ENCODE measurements at places on chromosomes 16 and 17.
A peak's percentile ranks its signal among the peaks of the same experiment; 100 is the strongest.

DNA sequence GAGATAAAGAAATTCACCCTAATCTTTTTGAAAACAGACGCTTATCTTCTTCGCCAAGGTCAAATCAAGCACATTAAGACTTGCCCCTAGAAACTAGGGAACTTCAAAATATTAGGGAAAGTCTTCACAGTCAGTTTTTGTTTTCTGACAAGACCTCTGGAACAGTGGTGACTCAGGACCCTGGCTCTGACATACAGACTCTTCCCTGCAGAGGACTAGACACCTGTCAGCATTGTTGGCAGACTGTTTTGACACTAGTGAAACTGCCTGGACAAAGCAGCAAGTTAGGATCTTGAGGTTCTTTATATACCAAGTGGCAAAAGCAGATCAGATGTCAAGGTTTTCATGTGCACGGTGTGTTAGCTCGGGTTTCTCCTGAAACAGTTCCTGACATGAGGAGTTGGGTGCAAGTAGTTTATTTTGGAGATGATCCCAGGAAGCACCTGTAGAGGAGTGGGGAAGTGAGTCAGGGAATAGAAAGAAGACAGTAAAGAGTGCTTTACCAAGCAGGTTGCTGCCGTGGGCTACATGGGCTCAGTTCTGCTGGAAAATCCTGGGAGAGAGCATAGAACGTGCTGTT, 182.0 kb upstream of the IRX5 start:
- no peak overlapping the region for H3K4me3 ChIP-seq
- no peaks in the 10 kb centered on the region for H3K36me3 ChIP-seq
- no peak for DNase-seq
- H3K27me3 ChIP-seq: no peaks in the 10 kb centered on the region
- no peak overlapping the region for H3K27ac ChIP-seq
- no peaks in the 10 kb centered on the region for H3K4me1 ChIP-seq

GRCh38 chr17:8922928-8923327, 42.6 kb downstream of the PIK3R5 start:
- no peak for DNase-seq
- no peaks in the 10 kb centered on the region for H3K4me1 ChIP-seq
- H3K27me3 ChIP-seq: no peaks in the 10 kb centered on the region

DNA sequence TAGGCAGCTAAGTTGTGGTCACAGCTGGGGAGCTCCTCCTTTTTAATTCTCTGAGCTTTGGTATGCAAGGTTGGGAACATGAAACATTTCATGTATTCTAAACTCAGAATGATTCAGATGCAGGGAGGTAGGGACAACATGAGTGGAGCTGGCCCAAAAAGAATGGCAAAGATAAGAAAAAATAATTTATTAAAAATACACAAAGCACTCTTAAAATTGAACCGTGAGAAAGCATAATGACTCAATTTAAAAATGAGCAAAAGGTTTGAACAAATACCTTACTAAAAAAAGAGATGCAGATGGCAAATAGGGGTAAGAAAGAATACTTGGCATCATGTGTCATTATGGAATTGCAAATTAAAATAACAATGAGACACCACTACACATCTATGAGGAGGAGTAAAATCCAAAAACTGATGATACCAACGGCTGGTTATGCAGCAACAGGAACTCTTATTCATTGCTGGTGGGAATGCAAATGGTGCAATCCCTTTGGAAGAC, 175.6 kb upstream of the IRX3 start:
- no peak for DNase-seq
- H3K4me1 ChIP-seq: no peaks in the 10 kb centered on the region
- H3K36me3 ChIP-seq: no peaks in the 10 kb centered on the region
- H3K4me3 ChIP-seq: no peak overlapping the region

DNA sequence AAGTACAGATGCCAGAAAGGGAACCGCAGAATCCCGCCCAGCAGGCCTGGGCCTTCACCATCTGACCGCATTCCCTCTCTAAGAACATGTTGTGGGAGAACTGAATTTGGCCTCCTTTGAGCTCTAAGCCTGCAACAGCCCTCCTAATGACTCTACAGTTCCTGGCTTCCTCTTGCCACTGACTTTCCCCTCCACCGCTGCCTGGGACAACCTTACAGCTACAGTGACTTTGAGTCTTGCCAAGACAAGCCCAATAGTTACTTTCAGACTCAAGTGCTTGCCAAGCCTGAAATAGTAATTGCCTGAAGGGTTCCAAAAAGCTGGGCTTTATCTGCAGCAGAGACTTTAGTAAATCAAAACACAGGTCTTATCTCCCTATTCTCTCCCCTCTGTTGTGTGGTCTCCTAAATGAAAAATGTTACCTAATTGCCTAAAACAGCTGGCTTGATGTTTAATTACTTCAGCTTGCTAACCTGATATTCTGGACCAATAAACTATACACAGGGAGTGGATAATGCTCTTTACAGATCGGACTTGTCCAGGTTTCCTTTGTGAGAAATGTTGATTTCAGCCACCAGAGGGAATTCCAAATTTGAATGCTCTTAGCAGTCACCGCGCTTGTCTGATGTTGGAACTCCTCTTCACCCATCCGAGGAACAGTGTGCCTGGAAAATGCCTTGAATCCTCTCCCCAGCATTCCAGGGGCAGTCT, 85.1 kb upstream of the TBX2 start:
- DNase-seq: peak; percentile 87
- H3K27ac ChIP-seq: peak overlapping the region; percentile 77
- H3K36me3 ChIP-seq: no peaks in the 10 kb centered on the region
- H3K4me3 ChIP-seq: peak overlapping the region; percentile 27

DNA sequence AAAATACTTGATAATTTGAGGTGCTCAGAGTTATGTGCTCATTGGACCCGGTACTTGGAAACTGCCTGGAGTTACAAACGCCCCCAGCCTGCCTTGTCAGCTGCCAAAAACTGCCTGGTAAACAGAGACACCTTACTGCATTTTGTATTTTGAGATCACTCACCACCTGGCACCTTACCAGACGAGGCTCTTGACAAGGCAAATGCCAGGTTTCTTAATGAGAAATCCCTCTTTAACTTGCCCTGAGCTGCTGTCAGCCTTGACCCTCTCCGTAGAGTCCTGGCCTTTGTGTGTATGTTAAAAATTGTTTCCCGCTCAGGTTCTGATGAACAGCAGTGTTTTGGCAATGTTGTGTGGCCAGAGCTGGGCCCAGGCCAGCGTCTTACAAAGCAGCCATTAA, 28.8 kb downstream of the SYT17 start:
- no peaks in the 10 kb centered on the region for H3K36me3 ChIP-seq
- no peak for DNase-seq
- no peak overlapping the region for H3K27ac ChIP-seq
- H3K4me3 ChIP-seq: no peak overlapping the region
- no peaks in the 10 kb centered on the region for H3K27me3 ChIP-seq

GRCh38 chr17:45730192-45730591, 53.9 kb upstream of the CRHR1 start:
- no peaks in the 10 kb centered on the region for H3K36me3 ChIP-seq
- no peak overlapping the region for H3K4me3 ChIP-seq
- no peak for DNase-seq
- no peak overlapping the region for H3K27ac ChIP-seq
- no peaks in the 10 kb centered on the region for H3K27me3 ChIP-seq

DNA sequence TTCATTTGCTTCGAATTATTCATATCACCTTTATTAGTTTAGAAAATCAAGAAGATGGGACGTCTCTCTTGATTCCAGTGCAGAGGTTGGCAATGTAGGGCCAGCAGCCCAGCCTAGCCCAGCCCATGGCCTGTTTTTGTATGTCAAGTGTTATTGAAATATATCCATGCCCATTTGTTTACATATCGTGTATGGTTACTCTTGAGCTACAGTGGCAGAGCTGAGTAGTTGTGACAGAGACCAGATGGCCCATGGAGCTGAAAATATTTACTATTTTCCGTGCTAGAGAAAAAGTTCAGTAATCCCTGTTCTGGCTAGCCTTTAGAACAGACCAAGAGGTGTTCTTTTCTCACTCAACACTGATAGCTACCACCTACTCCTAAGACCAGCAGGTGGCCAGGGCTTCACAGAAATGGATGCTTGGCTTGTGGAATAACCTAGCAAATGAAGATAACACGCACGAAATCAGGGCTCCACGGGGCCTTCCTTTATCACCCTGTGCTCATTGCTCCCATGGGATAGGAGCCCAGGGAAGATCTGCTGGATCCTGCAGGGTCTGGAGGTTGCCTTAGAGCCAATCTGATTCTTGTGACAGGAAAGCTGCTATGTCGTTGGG, 123.2 kb upstream of the ANKFN1 start:
- no peaks in the 10 kb centered on the region for H3K27me3 ChIP-seq
- H3K4me1 ChIP-seq: no peaks in the 10 kb centered on the region
- no peak overlapping the region for H3K27ac ChIP-seq

GRCh38 chr16:89700649-89701424, 668 bp downstream of the SPATA2L start:
- H3K4me3 ChIP-seq: peak overlapping the region; percentile 77
- H3K27me3 ChIP-seq: no peaks in the 10 kb centered on the region
- H3K27ac ChIP-seq: peak overlapping the region; percentile 88
- H3K4me1 ChIP-seq: peaks cover 7% of the 10 kb centered on the region
- peaks cover 4% of the 10 kb centered on the region for H3K36me3 ChIP-seq
- no peak for DNase-seq

DNA sequence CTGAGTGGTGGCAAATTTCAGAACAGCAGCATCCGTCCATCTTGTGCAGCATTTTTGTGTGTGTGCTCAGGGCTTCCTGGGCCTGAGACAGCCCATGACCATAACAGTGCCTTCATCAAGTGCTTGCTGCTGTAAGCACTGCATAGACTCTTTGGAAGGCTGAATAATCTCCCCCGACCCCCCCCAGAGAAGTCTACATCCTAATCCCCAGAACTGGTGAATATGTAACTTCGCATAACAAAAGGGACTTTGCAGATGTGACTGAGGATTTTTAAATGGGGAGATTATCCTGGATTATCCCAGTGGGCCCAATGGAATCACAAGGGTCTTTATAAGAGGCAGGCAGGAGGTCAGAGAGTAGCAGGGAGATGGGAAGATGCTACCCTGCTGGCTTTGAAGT, 50.6 kb downstream of the TMC5 start:
- H3K4me1 ChIP-seq: no peaks in the 10 kb centered on the region
- DNase-seq: no peak
- H3K4me3 ChIP-seq: no peak overlapping the region
- H3K36me3 ChIP-seq: no peaks in the 10 kb centered on the region
- no peaks in the 10 kb centered on the region for H3K27me3 ChIP-seq
- H3K27ac ChIP-seq: no peak overlapping the region

DNA sequence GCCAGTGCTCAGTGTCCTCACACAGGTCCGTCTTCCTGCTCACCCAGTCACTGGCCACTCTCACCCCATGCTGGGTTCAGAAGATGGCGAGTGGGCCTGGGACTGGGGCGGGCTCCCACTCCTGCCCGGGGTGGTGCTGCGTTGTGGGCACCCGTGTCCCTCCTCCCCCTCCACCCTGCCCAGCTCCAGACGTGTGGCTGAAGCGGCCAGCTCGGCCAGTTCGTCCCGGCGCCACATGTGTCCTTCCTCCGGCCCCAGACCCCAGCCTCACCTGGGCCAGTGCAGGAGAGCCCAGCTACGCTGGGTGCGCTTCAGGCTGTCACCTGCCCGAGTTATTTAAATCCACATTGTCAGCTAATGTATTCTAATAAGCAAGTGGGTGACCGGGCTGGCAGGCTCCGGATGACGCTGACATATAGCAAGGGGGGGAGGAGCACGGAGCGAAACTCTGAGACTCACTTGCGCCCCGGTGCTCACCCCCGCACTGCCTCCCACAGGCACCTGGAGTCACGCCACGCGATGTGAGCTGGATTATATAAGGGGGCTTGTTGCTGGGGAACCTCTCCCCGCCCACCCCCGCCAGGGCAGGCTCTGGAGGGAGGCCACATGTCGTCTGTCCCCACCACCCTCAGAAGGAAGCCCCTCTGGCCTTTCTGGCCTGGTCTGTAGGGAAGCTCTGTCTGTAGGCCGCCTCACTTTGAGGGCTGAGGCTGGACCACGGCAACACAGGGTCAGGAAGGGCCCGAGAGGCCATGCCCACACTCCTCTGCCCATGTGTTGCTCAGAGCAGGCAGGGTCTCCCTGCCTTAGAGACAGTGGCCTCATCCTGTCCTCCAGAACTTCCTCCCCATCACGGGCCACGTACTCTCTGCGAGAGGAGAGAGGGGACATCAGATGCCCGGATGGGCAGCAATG, 7.1 kb upstream of the BAIAP2 start:
- peaks cover 11% of the 10 kb centered on the region for H3K27me3 ChIP-seq
- H3K4me1 ChIP-seq: peaks cover 15% of the 10 kb centered on the region
- DNase-seq: no peak
- H3K4me3 ChIP-seq: no peak overlapping the region
- no peak overlapping the region for H3K27ac ChIP-seq

Data from ascending aorta (tissue), 2 donors.